Glomerular endothelial cell (primary cell): ENCODE measurements at places on chromosomes 1 and 21. TPM values are rescaled to one million over a fixed set of nuclear protein-coding genes. Genes with fewer than 3 reads are reported as not detected.

WDR77 gene
- total RNA-seq: 34.8 and 40.8 TPM in 2 replicates

ASCL5 gene
- total RNA-seq: not detected in 2 replicates

C2CD4D gene
- total RNA-seq: not detected in 2 replicates

DNA sequence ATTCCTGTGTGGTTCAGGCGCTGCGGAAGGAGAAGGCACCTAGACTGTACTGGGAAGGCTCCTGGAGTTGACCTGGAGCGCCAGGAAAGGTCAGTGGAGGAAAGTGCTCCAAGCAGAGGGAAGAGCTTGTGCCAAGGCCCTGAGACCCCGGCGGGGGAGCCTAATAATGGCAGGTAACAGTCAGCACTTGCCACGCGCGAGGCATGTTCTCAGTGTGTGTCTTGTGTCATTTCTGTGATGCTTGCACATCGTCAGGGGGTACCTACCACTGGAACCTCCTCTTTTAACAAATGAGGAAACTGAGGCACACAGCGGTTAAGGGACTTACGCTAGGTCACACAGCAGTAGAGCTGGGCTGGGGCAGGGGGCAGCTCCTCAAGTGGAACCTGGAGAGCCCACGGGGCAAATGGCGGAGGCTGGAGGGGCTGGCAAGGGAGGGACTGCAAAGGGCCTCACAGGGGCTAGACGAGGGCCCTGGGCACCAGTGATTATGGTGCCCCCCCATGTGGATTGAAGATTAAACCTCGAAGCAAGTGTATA lies 976 bp upstream of the BMP8B start:
- no peak for DNase-seq

DNA sequence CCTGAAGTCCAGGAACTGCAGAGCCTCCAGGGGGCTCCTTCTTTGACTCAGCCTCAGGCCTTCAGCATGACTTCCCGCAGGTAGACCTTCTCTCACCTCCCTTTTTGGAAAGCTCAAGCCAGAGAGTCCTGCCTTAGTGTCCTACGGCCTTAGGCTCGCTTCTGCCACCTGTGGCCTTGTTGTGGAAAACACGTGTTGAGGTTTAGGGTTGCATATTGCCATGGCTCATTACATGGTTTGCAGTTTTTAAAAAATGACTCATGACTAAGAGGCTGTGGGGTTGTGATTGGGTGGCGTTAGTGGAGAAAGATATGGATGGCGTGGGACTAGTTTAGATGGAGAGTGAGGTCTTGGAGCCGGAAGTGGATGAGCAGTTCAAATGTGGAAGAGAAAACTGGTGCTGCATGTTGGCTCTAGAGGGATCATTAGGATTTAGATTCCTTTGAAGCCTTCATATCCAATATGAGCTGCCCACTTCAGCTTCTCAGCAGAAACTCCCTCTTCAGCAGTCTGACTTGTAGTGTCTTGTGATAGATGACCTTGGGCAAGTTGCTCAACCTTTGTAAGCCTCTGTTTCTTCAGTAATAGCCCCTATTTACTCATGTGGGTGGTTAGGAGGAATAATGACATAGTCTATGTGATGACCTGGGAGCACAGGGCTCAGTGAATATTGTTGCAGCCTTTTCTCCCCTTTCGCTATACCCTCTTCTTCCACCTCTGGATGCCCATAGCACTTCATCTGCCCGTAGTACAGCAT lies 6.5 kb upstream of the FGGY start:
- no peak for DNase-seq

DNA sequence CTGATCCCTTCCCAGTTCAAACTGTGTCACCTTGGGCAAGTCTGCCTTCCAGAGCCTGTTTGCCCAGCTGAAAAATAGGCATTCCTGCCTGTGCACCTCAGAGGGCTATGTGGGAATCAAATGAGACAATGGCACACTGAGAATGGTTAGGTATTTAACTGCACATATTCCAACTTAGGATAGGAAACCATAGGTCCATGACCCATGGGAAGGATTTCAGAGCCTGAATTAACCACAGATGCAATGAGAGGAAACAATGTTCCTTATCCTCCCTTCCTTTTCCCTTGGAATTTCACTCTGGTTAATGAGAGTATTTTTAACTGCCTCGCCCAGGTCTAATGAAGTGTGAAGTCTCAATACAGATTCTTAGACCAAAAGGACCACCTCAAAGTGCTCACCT lies 12.7 kb downstream of the PAFAH2 start:
- no peak for DNase-seq
